Mucosa of gallbladder (tissue), 1 donor: ENCODE measurements at places on chromosomes 1 and 21. TPM values are rescaled to one million over a fixed set of nuclear protein-coding genes. Genes with fewer than 3 reads are reported as not detected.

Gene SPATA46
- total RNA-seq: not detected

Gene CLCNKA
- total RNA-seq: 0.32 TPM

Gene NPHS2
- total RNA-seq: not detected

Gene SPRR2B
- total RNA-seq: not detected

Gene MMEL1
- 22.9 TPM for total RNA-seq

Gene SLC16A1
- total RNA-seq: 21.5 TPM

Gene TFAP2E
- 0.66 TPM for total RNA-seq

Gene COL24A1
- 1.5 TPM for total RNA-seq

Gene AMPD2
- 171 TPM for total RNA-seq

Gene KISS1
- total RNA-seq: not detected

Gene SPAG17
- total RNA-seq: 2.7 TPM

Gene S100A8
- 7.0 TPM for total RNA-seq
